ENCODE measurements at places on chromosomes 12 and 14.

GRCh38 chr14:104187121-104187889, 48.9 kb downstream of the KIF26A start:
- no peak for DNase-seq

GRCh38 chr12:31773223-31773750, 44.5 kb upstream of the AMN1 start:
- DNase-seq: no peak

DNA sequence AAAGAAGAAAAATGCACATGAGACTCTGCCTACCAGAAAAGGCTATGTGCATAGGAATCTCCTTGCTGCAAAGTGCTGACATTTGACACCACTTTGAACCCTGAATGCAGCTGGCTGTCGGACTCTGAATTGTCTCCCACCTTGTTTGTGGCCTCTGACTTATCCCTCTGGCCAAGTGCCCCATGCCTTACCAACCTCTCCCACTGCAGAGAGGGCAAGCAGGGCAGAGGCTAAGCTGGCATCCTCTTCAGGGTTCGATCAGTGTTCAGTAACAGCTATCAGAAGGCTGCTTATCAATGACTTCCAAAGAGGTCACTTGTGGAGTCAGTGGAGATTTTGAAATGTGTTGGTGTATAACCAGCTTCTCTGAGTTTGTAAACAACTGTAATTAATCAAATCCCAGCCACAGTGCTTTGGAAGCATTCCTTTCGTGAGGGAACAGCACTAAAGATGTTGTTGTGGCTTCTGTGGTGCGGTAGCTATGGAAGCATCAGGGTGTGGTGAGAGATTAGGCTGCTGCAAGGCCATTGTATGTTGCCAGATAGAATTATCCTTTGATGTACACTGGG, 22.6 kb upstream of the BMP4 start:
- no peak for DNase-seq

DNA sequence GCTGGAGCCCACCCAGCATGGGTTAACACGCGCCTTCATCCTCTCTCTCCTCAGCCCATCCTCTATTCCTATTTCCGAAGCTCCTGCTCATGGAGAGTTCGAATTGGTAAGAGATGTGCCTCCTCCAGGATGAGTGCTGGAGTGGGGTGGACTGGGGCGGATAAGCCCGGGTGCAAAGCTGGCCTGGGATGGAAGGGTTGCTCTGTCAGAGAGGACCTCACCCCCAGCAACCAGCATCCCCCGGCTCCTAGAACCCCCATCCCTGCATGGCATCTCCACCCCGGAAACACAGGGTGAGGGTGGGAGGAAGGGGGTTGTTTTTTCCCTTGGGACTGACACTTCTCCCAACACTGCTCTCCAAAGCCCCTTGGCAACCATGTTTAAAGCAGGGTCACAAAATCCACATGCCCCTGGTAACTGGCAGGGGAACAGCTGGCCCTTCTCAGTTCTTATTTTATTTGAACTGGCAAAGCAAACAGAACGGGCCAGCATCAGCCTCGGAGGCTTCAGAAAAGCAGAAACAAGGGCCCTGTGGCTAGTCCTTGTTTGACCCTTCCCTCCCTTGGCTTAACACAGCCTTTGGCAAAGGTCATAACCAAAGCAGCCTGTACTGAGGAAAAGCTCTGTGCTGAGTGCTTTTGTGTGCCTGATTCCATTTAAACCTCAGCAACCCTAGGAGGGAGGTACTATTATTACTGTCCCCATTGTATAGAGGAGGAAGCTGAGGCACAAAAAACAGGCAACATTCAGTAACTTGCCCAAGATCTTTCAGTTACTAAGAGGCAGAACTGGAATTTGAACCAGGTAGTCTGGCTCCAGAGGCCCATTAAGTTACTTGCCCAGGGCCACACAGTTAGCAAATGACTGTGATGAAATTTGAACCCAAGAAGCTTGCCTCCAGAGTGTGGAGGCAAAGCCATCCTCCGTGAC, 4.2 kb downstream of the GSTZ1 start:
- DNase-seq: no peak

- no peak for DNase-seq
These were observed 29.9 kb downstream of the VRTN start for GRCh38 chr14:74377976-74378690.

DNA sequence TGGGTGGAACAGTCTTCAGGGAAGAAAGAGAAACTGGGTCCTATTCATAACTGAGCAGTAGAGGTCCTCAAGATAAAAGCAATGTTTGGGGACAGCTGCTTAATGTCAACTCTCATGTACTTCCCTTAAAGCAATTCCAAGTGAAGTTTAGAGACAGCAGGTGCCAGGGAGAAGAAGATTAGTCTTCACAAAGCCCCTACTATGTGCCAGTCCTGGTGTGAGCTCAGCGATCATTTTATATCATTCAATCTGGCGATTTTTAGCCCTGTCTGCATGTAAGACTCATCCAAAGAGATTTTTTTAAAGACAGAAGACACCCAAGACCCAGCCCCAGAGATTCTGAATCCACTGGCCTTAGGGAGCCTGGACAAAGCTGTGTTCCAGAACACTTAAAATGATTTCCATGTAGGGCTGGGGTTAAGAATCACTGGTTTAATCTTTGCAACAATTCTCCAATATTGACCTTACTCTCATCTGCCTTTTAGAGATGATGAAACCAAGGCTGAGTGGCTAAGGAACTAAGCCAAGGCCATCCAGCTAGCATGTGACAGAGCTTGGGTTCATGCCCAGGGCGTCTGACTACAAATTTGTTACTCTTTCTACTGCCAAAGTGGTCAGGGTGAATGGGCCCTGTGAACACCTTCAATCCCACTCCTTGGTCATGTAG, 404.5 kb upstream of the TBX3 start:
- DNase-seq: no peak

GRCh38 chr14:20846560-20846959, 43.9 kb upstream of the RNASE1 start:
- DNase-seq: no peak

DNA sequence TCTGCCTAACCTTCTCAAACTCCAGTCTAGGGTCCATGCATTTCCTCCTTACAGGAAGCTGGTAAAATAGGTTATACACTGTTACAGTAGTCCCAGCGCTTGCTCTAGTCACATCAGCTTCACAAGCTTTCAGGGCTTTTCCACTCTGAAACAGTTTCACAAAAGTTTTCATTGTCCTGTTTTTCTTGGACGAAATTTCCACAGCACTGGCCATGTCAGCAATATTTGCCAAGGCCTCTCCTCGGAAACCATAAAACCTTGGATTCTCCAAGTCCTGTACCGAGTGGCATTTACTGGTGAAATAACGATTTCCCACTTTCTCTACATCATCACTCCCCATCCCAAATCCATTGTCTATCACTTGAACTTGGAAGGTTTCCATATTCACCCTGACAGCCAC, 2.1 kb downstream of the MLH3 start:
- DNase-seq: no peak

- peak; percentile 33 for DNase-seq
These were observed 1.0 kb downstream of the NAA25 start for GRCh38 chr12:112107306-112108201.

GRCh38 chr12:64139021-64139420, 83.1 kb downstream of the KICS2 start:
- no peak for DNase-seq

DNA sequence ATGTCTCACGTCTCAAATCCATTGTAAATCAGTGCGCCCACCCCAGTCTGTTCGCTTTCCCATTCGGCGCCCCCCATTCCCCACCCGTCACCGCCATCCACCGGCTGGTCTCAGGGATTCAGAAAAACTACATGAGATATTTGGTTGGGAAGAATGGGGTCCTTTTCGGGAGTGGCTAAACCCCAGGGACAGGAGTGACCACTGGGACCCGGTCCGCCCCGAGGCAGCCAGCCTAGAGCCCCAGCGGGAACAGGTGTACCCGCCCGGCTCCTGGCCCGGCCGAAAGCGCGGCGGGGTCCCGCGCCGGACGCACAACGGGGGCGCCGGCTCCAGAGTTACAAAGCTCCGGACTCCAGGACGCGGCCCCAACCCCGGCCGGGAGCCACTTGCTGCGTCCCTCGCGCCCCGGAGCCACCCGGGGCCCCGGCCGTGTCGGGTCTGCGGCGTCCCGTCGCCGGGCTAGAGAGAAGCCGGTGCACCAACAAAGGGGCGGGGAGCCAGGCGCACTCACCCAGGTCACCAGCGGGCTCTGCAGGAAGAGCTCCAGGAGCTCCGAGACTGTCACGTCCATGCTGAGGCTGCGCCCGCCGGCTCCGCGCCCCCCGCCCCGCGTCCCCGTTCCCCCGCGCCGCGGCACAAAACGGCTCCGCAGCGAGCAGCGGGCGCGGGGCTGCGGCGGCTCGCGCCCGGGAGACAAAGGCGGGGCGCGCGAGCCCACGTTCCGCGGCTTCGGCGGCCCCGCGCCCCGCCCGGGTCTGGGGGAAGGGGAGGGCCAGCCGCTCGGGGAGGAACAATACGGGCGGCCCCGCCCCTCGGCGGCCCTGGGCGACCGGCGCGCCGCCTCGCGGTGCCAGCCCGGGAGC, at the start of gene CCDC88C:
Gene CCDC88C (minus strand): TSS at position 701 of the 863 bp plus-strand sequence. CDS start 130 bp downstream, at position 571.
- peak; percentile 78 for DNase-seq

- DNase-seq: no peak
These were observed 9.8 kb downstream of the BEGAIN start for GRCh38 chr14:100577321-100577985.

GRCh38 chr12:124743479-124744272, 120.0 kb downstream of the SCARB1 start:
- no peak for DNase-seq
